Dermis blood vessel endothelial cell (primary cell): ENCODE measurements at places on chromosomes 2 and 18. TPM values are rescaled to one million over a fixed set of nuclear protein-coding genes. Genes with fewer than 3 reads are reported as not detected.

The EPHA4 gene
- total RNA-seq, result 10.6 and 21.1 TPM in 2 replicates

GRCh38 chr2:38704664-38705063, 38.8 kb downstream of the GALM start:
- no peak for DNase-seq

DNA sequence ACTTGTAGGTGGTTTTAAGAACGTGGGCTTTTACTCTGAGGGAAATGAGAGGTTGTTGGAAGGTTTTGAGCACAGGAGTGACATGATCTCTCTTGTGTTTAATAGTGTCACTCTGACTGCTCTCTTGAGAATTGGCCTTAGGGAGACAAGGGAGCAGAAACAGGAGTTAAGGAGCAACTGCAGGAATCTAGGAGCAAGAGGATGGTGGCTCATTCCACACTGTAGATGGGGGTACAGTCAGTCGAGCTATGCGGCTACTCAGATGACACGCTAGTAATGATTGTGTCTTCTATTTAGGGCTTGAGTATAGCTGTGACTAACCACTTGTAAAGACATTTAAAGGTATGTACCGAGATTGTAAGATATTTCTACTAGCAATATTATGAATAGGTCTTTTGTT, 87.4 kb downstream of the RPRM start:
- DNase-seq, result no peak

GRCh38 chr2:69305712-69306392, 81.2 kb downstream of the GFPT1 start:
- DNase-seq, result no peak

DNA sequence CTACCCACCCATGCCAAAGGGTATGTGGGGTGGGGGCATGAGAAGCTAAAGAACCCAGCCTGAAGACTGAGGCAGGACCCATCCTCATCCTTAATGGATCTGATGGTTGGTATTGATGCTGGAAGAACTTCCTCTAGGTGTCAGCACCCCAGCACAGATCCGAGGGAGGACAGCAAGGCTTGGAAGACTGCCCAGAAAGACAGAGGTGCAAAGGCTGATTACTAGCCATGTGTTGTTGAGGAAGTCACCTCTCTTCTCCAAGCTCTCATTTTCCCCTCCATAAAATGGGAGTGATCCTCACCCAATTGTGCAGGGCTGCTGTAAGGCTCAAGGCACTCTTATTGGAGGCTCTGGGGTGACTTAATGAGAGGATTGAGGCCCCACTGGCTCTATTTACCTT, 256.5 kb downstream of the CELF4 start:
- DNase-seq, result no peak

The PRPF40A gene
- 134 and 159 TPM in 2 replicates for total RNA-seq

DNA sequence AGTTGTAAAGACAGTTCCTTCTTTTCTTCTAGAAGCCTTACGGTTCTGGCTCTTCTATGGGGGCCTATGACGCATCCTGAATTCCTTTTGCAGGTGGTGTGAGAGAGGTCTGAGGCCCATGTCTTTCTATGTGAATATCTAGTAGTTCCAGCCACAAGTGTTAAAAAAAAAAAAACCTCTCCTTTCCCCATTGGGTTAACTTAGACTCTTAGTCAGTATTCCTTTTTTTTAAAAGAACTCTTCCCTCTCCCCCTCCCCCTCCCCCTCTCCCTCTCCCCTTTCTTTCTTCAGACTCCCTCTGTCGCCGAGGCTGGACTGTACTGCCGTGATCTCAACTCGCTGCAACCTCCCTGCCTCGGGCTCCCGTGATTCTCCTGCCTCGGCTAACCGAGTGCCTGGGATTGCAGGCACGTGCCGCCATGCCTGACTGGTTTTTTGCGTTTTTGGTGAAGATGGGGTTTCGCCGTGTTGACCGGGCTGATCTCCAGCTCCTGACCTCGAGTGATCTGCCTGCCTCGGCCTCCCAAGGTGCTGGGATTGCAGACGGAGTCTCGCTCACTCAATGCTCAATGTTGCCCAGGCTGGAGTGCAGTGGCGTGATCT, 11.4 kb upstream of the CIDEA start:
- DNase-seq, result no peak

DNA sequence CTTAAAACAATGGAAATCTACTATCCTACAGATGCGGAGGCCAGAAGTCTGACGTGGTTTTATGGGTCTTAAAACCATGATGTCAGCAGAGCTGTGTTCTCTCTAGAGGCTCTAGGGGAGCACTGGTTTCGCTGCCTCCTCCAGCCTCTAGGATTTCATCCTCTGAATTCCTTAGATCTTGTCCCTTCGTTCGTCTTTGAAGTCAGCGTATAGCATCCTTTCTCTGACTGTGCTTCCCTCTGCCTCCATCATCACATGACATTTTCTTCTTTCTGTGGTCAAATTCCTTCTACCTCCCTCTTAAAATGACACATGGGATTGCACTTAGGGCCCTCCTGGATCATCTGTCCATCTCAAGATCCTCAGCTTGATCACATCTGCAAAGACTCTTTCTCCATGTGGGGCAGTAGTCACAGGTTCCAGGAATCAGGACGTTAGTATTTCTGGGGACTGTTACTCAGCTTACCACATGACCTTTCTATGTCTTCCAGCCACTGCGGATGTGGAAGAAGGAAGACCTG, 22.7 kb upstream of the NCK2 start:
- no peak for DNase-seq

GRCh38 chr18:44732599-44732998, 51.9 kb downstream of the SETBP1 start:
- DNase-seq, result no peak

The ZNF521 gene
- 173 and 188 TPM in 2 replicates for total RNA-seq

The TEKT4 gene
- total RNA-seq, result not detected in 2 replicates

The SMYD1 gene
- total RNA-seq, result not detected in 2 replicates

The DSG1 gene
- not detected in 2 replicates for total RNA-seq

The ALPG gene
- 0.05 TPM in 1 of 2 replicates, not detected in the other for total RNA-seq

GRCh38 chr18:69759046-69759445, 188.6 kb downstream of the CD226 start:
- DNase-seq, result no peak

GRCh38 chr2:31675485-31675901, 94.8 kb upstream of the SRD5A2 start:
- peak; percentile 8 for DNase-seq

- peak; percentile 53 for DNase-seq
These were observed 41.1 kb downstream of the LDAH start for GRCh38 chr2:20781656-20782265.

DNA sequence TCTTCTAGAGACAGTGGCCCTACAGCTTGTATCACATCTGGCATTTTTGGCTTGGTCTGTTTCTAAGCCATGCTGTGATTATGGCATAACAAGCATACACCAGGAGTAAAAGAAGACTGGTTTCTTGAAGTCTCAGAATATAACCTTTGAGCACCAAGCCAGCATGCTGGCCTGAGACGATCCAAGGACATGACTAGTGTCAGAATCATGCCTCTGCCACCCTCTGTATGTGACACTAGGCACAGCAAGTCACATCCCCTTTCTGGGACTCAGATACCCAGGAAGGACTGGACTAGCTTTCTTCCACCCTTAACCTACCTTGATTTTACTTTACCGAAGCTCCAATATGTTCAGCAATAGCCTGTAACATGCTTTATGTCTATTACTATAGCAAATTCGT, 345.5 kb downstream of the SETBP1 start:
- no peak for DNase-seq

The REG1A gene
- total RNA-seq, result not detected in 2 replicates

- no peak for DNase-seq
These were observed 82.8 kb downstream of the NCK2 start for GRCh38 chr2:105827351-105828096.

DNA sequence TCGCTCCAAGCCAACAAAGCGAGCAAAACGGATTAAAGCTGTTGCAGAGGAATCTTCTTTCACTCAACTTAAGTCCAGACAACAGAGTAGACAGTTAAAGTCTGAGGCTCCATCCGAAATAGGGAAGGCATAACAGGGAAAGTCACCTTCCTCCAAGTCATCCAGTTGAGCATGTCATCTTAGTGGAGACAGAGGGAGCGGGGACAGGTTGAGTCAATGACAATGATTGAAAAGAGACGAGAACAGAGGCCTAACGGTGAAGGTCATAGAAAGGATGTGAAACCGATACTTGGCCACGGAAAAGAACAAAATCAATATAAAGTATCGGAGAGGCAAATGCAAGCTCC, 455 bp downstream of the C18orf32 start:
- DNase-seq, result no peak

GRCh38 chr2:88561646-88562388, 65.4 kb downstream of the EIF2AK3 start:
- no peak for DNase-seq

The RAB6D gene
- total RNA-seq, result under 0.01 TPM in 1 of 2 replicates, not detected in the other

DNA sequence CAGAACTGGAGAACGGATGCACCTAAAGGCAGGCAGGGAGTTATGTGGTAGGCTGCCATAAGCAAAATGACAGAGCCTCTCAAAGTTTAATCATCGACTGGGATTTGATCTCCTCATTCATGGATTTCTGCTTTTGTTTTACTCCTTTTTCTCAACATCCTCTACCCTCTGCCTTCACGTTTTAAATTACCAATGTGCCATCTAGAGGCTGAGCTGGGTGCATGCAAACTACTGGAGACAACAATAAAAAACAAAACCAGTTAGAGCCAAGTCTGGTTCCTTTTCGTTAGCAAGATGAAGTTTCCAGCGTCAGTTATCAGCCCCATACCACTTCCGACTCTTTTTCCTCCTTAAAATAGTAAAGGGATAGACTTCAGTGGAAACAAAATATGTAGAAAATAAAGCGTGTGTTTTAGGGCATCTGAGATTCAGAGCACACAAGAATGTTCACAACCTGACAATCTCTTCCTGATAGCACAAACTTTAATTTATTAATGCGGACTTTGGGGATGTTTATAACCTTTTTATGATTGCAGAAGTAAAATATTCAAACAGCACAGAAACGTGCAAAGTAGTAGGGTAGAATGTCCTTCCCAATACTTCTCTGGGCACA, 117.0 kb downstream of the LAMA1 start:
- DNase-seq, result peak; percentile 27

DNA sequence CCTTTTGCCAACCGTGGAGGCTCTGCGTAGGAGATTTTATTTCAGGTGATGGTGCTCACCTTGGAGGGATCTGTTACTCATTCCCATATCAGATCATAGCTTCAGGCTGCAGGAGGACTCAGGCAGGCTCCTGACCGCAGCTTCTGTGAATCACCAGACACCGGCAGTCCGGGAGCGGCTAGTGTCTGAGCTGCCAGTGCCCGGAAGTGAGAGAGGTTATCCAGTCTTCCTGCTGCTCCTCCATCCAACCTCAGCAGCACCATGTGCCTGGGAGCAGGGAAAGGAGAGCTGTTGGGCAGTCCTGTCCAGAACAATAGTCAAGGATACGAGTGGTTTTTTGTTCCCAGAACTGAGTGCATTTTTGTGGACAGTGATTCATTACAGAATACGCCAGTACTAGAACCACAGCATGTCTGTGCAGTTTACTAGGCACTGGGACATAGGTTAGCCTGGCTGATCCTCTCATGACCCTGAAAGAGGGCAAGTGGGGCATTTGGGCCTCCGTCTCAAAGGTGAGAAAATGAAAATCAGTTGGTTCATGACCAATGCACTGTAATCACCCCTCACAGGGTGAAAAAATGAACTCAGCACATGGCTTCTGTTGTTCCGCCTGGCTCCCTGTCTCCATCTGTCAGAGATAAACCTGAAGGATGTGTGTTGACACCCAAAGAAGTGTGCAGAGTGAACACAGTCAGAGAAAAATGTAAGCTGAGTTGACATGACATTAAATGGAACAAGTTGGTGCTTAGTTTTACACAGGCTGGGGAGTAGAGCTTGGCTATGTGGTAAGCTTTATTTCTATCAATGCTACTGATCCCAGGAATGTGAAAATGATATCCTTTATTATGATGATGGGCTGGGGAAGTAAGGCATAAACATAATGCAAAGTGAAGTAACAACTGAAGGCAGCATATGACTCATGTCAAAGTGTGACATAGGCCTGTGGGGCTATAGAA, 12.2 kb downstream of the FHOD3 start:
- DNase-seq, result peak; percentile 80

DNA sequence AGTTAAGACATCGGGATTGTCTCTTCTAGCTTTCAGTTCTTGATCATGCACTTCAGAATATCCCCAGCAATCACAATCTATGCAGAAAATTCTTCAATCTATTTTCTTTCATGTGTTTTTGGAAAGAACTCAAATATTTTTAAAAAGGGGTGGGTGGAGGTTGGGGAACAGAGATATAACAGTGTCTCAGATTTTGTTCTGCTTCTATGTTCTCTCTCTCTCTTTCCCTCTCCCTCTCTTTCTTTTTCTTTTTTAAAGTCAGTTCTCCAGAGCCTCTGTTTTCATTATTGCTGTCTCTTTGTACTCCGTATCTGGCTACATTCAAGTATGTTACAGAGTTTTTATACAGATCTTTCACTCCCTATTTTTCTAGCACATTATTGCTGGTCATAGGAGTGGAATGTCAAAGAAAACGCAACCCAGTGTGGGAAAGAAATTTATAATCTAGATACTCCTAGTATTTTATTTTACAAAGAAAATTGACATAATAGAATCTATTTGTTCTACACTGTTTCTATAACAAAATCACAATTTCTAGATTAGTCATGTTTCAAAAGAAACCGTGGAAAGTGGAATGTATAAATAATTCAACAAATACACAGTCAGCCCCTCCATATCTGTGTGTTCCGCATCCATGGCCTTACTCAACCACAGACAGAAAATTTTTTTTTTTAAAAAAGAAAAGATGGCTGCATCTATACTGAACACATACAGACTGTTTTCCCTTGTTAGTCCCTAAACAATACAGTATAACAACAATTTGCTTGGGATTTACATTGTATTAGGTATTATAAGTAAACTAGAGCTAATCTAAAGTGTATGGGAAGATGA, 11.2 kb upstream of the NEMP2 start:
- no peak for DNase-seq

- DNase-seq, result no peak
These were observed 416.6 kb upstream of the SMIM21 start for GRCh38 chr18:75844146-75844545.

GRCh38 chr2:195734395-195734794, 77.4 kb downstream of the SLC39A10 start:
- no peak for DNase-seq

- DNase-seq, result no peak
These were observed 9.6 kb upstream of the GIGYF2 start for GRCh38 chr2:232687382-232688160.

DNA sequence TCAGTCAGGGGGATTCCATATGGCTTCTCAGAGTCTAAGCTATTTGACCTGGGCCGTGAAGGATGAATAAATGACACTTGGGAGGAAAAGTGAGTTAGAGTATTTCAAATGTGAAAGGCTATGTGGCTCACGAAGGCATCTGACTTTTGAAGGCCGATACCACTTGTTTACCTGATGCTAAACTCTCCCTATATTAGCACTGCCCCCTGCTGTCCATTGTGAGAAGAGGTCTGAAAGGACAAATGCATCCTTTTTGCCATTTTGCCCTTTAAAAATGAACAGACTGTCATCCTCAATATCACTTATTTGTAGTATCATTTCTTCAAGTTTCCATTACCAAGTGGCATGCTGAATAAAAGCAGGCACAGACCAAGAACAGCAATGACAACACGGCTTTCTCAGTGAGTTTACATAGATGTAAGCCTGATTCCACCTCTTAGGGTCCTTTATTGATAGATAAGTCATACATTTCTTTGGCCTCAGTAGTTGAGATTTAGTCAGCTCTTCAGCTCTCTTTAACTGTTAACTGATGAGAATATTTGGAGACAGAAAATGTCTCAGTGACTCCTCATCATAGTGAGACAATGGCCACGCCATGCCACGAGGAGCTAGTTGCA, 40.1 kb downstream of the DOCK10 start:
- DNase-seq, result peak; percentile 87

GRCh38 chr2:47313728-47314127, 89.2 kb upstream of the MSH2 start:
- no peak for DNase-seq

The RNF152 gene
- total RNA-seq, result 88.8 and 91.2 TPM in 2 replicates

The RUFY4 gene
- not detected in 2 replicates for total RNA-seq

The REEP1 gene
- total RNA-seq, result 4.9 and 13.4 TPM in 2 replicates

GRCh38 chr2:98868548-98869271, 67.3 kb downstream of the CRACDL start:
- DNase-seq, result no peak
